GM23338 (cell line): ENCODE measurements at places on chromosomes 12 and 14.

- DNase-seq: no peak
- no peaks in the 10 kb centered on the region for H3K27me3 ChIP-seq
- H3K4me3 ChIP-seq: peak overlapping the region; percentile 29
- H3K4me1 ChIP-seq: peaks cover 32% of the 10 kb centered on the region
- H3K36me3 ChIP-seq: no peaks in the 10 kb centered on the region
These were observed 806.9 kb downstream of the GALC start for GRCh38 chr14:87185961-87186560.

DNA sequence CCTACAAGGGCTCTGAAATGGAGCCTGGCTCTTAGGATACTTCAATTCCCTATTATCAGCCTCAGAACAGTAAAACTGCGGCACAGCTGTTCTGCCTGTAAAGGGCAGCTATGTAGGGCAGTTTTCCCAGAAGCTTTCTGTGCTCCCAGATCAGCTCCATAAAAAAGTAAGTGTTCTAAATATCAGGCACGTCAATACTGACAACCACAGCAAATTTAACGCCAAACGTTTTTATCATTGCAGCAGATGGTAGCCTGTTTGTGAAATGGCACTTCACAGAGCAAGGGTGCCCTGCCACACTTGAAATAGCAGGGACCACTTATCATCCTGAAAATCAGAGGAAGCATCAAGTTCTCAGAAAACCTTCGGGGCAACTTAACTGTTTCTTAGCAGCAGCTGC is 54.8 kb upstream of the PTHLH start:
- no peaks in the 10 kb centered on the region for H3K4me1 ChIP-seq
- no peak overlapping the region for H3K27ac ChIP-seq
- H3K36me3 ChIP-seq: no peaks in the 10 kb centered on the region
- no peak for DNase-seq

GRCh38 chr12:113232840-113233585 is 11.7 kb downstream of the TPCN1 start:
- H3K4me1 ChIP-seq: peaks cover 15% of the 10 kb centered on the region
- DNase-seq: peak; percentile 92
- H3K4me3 ChIP-seq: peak overlapping the region; percentile 18; the same call in 1 of the 2 replicates
- H3K27ac ChIP-seq: peak overlapping the region; percentile 74; the same call in 1 of the 2 replicates

- no peak for DNase-seq
- no peak overlapping the region for H3K4me3 ChIP-seq
- peaks cover 2% of the 10 kb centered on the region for H3K4me1 ChIP-seq
These were observed 228.4 kb upstream of the SOX5 start for GRCh38 chr12:24177889-24178288.

GRCh38 chr12:4809013-4809448 is 88.8 kb downstream of the GALNT8 start:
- no peaks in the 10 kb centered on the region; the same call in 1 of the 2 replicates for H3K4me1 ChIP-seq
- H3K36me3 ChIP-seq: no peaks in the 10 kb centered on the region
- H3K27me3 ChIP-seq: peaks cover 59% of the 10 kb centered on the region
- no peak overlapping the region for H3K27ac ChIP-seq

DNA sequence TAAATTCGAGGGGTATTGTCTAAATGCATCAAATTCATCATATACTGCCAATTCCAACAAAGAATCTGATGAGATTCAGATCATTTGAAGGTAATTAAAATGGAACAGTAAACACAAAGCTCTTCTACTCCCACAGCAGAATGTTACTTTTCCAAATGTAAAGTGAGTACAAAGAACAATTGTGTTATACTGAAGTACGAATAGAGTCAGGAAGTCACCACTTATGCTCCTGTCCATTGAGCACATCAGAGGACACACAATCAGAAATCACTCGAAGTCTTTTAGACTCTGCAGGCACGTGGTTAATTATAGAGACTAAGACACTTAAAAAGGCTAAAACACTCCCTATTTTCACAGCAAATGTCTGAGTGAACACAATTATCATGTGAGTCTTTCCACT is 388.5 kb upstream of the MIS18BP1 start:
- DNase-seq: no peak
- H3K27ac ChIP-seq: no peak overlapping the region
- H3K4me1 ChIP-seq: peaks cover 7% of the 10 kb centered on the region
- no peaks in the 10 kb centered on the region for H3K27me3 ChIP-seq
- no peak overlapping the region for H3K4me3 ChIP-seq

DNA sequence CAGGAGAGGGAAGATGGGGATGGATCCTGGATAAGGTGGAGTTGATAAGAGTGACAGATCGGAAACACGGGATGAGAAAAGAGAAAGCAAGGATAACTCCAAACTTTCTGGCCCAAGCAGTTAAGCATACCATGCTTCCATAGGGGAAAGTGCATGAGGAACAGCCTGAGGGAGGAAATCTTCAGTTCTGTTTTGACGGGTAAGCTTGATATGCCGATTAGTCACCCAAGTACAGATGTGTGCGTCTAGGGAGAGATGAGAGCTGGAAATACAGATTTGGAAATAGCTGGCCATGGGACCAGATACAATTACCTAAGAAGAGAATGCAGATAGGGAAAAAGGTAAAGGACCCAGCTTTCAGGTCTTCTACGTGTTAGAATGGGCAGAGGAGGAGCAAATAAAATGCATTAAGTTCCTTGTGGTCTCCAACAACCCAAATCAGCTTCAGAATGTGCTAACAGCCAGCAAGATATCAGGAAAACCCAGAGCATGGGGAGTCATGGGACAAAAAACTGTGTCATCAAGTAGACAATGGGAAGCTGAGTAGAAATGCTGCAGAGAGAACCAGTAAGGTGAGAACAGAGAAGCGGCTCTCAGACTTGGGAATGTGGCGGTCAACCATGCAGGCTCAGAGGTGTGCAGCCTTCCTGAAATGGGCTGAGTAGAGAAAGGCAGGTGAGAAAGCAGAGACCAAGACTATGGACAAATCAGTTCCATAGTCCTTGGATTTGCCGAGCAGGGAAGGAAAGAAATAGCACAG is 56.3 kb downstream of the PPP1R36 start:
- no peak overlapping the region for H3K4me3 ChIP-seq
- H3K36me3 ChIP-seq: no peaks in the 10 kb centered on the region
- H3K4me1 ChIP-seq: no peaks in the 10 kb centered on the region
- no peaks in the 10 kb centered on the region for H3K27me3 ChIP-seq
- DNase-seq: no peak

DNA sequence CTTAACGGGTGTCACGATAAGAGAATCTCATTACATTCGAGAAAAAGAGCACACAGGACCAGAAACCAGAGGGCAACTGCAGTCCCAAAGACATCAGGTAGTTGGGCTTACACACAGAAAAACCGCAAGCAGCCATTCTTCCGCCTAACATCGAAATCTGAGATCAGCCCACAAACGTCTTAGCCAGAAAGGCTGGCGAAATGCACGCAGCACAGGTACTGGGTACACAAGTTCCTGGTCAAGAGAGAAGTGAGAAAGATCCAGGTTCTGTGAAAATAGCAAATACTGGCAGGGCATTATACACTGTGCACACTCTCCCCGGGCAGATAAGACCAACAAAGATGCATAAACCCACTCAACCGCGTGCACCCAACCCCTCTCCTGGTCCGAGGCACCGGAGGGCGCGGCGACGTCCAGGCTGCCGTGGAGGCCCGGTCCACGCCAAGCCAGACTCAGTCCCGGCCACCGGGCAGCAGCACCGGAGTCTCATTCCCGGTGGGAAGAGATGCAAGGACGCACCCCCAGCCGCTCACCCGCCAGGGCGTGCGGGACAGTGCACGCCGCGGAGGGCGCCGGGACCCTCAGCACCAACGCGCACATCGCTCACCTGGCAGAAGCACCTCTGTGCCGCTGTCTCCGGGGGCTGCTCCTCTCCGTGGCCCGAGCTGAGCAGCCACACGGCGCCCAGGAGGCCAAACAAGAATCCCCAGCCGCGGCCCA is 437 bp downstream of the ERO1A start:
- DNase-seq: peak; percentile 56
- H3K36me3 ChIP-seq: no peaks in the 10 kb centered on the region
- peaks cover 20% of the 10 kb centered on the region for H3K4me1 ChIP-seq
- no peak overlapping the region for H3K27ac ChIP-seq

DNA sequence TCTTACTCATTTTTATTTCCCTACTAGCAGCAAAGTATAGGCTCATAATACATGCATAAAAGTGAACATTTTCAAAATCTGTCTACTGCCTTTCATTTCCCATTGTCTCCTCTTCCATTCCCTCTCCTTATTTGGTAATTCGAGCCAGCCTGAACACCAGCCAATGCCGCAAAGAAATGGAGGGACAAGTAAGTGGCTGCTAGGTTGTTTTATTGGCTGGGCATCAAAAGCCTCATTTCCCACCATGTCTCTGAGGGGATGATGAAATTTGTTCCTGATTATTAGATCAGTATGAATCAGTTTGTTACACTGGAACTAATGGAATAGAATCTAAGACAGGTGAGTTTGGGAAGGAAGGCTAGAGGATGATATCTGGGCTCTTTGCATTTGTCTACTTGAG is 143.5 kb downstream of the KCNA5 start:
- no peak overlapping the region for H3K4me3 ChIP-seq
- no peaks in the 10 kb centered on the region for H3K36me3 ChIP-seq
- no peak overlapping the region for H3K27ac ChIP-seq
- no peaks in the 10 kb centered on the region for H3K27me3 ChIP-seq
